ENCODE measurements at places on chromosomes 4 and X.

GRCh38 chr4:127832585-127832984 is 48.1 kb upstream of the PLK4 start:
- DNase-seq: no peak

- DNase-seq: no peak
These were observed 10.3 kb downstream of the DOK7 start for GRCh38 chr4:3473181-3473950.

DNA sequence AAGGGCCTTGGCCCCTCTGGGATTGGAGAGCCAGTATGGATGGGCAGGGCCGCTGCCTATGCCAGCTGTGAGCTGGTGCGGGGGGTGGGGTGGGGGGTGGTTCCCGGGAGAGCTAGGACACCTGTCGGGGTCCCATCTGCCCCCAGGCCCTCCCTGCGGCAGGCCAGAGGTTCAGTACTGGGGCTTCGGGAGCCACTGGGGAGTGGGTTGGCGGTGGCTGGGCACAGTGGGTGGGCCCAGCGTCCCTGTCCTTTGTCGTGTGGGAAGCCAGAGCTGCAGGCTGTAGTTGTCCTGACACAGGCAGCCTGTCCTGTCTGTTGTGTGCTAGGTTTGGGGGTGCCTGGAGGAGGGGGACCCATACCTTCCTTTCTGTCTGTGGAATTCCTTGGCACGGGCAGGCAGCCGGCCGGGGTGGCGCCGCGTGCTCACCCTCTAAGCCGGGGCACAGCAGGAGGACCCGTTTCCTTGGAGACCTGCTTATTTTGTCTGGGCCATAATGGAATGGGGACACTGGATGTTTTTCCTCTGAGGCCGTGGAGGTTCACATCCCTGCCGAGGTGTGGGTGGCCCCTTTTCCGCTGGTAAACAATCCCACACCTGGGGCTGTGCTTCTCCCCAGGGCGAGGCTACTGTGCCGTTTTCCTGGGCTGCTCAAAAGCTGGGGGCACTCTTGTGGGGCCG is 14.8 kb downstream of the DOK7 start:
- no peak for DNase-seq

GRCh38 chr4:67674098-67674497 is 26.9 kb downstream of the UBA6 start:
- no peak for DNase-seq

DNA sequence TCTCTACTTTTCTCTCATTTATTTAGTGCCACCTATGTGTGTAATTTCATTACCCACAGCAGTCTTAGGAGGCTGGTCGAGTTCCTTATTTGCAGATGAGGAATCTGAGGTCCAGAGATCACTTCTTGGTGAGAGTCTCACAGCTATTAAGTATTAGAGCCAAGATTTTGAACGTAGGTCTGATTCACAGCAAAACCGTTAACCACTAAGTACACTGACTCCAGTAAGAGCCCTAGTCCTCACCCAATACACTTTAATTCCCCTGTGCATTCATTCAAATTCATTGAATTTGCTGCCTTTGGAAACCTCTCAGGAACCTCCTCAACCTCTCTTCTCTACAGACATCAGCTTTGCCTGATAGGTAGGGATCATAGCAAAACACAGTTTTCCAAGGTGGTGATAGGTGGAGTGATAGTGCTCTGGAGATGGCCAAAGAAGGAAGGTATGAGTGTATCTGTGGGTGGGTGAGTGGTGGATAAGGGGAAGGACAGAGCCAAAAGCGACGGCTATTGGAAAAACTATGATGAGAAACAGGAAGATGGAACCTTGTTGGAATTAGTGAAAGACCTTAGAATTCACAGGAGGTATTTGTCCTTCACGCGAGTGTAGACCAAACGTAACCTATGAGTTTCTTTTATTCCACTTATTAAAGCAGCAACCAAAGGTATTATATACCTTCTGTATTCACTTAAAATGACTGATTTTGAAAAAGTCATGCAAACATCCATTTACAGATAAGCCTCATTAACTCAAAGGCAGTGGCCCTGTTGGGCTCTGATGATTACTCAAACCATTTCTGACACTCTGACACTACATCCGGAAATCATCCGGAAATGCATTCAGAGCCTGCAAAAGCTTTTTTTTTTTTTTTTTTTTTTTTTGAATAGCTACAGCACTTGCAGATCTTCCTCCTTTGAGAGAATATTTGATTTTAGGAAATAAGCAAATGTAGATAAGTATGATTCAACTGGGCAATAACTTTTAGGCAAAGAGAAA is 6.3 kb downstream of the FMR1 start:
- no peak for DNase-seq

GRCh38 chr4:23068287-23068686 is 375.6 kb downstream of the GBA3 start:
- DNase-seq: no peak

GRCh38 chrX:75229774-75230173 is 44.1 kb upstream of the UPRT start:
- DNase-seq: no peak

- DNase-seq: no peak
These were observed 69.1 kb upstream of the UCP1 start for GRCh38 chr4:140637836-140638235.

DNA sequence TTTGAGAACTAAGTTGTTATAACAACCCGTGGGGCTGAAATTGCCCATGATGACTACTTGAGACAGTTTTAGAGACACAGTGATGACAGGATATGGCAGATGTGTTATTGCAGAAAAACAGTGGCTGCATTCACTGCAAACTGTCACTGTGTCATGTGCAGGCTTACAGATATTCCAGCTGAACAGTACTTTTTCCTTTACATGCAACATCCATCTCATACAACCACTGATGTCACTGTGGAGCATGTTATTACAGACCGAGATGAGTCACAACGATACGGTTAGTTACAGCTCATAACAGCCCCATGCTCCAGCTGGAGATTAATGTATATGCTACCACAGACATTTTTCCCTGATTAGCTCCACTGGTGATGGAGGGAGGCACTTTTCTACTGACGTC is 207.4 kb downstream of the TMA16 start:
- DNase-seq: no peak

- no peak for DNase-seq
These were observed 155.2 kb upstream of the GK2 start for GRCh38 chr4:79563219-79563618.

- DNase-seq: no peak
These were observed 90.3 kb downstream of the AFF1 start for GRCh38 chr4:87025023-87025613.

DNA sequence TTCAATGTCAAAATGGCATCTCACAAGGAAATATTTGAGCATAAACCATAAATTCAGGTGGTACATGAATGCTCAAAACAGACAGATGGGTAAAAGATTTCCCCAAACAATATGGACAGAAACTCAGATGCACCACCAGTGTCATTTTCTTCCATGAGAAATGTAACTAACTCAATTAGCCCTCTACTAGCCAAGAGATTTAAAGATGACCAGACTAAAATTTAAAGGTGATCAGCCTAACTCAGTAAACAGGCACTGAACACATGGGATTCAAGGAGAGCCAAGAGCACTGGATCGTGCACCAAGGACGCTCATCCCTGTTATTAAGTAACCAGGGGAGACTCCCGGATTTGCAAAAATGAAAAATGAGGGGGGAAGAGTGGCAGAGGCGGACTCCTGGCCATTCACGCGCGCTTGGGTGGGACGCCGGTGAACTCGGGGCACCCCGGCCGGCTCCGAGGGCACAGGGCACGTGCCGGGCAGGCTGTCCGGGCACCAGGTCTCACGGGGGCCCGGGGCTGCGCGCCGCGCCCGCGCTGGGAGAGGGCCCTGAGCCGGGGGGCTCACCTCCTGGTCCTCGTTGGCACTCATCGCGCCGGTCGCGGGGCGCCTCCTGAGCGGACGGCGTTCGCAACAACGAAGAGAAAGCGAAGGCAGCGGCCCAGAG is 490 bp downstream of the RWDD4 start:
- DNase-seq: no peak

DNA sequence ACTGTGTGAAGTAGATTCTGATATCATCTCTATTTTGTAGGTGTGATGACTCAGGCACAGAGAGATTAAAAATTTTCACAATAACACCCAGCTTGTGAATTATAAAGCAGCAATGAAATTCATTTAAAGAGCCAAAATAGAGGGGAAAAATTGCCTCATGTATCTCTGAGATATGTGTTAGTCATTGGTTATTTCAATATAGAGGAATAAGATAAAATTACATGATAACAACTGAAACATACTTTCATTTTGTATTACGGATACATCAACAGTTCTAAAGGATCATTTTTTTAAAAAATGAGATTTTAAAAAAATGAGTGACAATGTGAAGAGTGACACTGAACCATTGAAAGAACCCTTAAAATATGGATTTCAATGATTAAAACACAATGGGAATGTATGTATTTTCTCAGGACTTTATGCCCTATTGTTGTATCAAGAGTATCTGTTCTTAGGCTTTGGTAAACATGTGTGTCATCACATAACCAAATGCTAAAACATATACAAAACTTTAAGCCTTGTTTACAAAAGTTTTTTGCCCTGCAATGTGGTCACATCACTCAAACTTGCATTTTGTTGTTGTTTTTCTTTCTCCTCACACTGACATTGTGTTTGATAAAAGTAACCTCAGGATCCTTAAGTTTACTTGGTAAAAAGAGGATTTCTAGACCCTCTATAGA is 221.3 kb downstream of the ANTXR2 start:
- no peak for DNase-seq

GRCh38 chr4:126784966-126785580 is 847.7 kb upstream of the INTU start:
- no peak for DNase-seq

DNA sequence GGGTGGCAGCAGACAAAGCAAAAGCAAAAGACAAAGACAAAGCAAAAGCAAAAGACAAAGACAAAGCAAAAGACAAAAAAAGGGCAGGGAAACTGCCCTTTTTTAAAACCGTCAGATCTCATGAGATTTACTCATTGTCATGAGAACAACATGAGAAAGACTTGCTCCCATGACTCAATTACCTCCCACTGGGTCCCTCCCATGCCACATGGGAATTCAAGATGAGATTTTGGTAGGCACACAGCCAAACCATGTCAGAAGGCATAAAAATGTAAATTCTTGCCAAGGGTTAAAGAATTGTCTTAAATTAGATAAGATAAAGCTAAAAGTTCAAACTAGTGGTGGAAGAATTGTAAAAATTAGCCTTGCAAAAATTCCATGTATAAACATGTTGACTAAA is 419.7 kb downstream of the TRAM1L1 start:
- DNase-seq: no peak

DNA sequence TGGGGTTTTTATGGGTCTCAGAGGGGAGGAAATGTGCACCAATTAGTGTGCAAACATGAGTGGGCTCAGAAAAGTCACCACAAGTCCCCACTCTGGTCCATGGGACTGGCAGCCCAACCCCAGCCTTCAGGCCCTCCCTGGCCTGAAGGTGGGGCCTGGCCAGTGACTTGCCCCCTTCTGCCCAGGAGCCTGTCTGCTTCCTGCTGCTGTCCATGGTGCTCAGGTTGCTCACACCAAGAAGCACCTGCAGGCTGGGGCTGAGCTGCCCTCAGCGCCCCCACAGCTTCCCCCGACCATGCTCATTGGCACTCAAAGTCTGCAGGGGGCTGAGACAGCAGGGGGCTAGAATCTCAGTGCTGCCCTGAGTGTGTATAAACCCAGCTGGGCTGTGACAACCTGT is 30.6 kb upstream of the GC start:
- DNase-seq: no peak

All from stimulated activated CD4-positive, alpha-beta T cell treated with anti-CD3 and anti-CD28 coated beads, Interleukin-1b, Interleukin-23, amount 100 ng/mL, for 1 hour (primary cell).